ENCODE measurements at places on chromosomes 3 and 15.

DNA sequence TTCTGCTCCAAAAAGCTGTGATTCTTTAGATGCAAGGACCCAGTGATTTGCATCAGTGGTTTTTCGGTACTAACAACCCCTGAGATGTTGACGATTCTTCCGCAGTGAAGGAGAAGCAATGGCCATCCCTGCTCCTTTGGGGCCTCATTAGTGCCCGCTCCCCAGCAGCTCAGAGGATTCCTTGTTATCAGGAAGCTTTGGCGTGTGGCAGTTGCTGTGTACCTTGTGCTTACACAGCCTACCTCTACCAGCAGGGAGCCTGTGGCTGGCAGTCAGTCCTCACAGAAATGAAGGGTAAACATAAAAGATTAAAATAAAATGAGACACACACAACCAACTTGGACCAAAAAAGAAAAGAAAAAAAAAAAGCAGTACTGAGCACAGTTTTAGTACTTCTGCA lies 55.2 kb downstream of the CNTN3 start:
- DNase-seq, result no peak

DNA sequence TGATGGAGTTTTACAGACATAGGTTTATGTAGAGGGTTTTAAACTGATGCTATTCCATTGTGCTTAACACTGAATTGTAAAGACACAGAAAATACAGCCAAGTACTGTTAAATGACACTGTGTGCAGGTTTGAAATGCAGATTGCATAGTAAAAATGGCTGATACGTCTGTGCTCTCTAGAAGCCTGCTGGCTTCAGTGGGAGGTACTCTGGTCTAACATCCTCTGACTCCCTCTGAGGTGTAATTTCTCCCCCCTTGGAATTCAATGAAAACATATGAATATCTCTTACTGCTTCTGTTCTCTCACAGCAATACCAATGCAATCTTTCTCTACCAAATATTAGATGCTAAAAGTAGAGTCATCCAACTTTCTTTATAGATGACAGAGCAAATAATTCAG lies 176.6 kb downstream of the SLC9A9 start:
- DNase-seq, result no peak

GRCh38 chr3:32882603-32883025 lies 64.8 kb downstream of the TRIM71 start:
- no peak for DNase-seq

- no peak for DNase-seq
These were observed 67.2 kb downstream of the DHX30 start for GRCh38 chr3:47870156-47870555.

DNA sequence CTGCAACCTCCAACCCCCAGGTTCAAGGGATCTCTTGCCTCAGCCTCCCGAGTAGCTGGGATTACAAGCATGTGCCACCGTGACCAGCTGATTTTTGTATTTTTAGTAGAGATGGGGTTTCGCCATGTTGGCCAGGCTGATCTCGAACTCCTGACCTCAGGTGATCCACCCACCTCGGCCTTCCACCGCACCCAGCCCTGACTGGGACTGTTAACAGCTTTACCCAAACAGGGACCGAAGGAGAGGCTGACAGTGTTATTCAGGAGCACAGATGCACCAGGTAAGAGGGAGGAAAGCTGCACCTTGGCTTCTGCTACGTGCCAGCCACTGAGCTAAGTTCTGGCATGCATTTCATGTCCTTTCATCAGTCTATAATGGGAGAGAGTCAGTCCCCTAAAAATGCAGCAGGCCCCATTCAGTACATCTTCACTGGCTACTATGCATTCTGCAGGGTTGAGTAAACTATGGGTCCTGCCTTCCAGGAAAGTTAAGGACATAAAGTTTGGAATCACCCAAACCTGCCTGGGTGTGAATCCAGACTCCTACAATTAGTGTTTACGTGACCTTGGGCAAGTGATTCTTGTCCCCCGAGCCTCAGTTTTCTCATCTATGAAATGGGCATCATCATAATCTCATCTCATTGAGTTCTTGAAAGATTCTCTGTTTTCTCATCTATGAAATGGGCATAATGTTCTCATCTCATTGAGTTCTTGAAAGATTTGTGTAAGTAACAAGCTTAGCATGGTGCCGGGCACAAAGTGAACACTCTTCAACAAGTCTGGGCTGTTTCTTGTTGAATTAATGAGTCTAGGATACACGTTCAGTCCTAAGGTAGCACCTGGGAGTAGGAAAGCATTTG lies 82.2 kb downstream of the CPN2 start:
- no peak for DNase-seq

DNA sequence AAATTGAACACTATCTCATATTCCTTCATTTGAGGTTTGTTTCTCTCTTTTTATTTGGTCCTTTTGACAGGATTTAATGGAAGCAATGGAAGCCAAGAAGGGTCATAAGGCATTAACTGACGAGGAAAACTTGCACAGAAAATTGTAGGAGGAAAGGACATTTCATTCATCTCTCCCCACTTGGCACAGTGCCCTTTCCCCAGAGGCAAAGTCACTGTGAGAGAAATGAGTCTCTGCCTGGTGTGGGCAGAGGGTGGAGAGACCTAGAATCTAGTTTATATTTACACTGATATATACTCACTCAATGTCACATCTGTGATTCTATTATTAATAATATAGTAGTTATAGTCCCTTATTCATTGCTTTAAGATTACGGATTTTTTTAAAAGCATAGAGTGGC lies 324.6 kb upstream of the IL12A start:
- no peak for DNase-seq

DNA sequence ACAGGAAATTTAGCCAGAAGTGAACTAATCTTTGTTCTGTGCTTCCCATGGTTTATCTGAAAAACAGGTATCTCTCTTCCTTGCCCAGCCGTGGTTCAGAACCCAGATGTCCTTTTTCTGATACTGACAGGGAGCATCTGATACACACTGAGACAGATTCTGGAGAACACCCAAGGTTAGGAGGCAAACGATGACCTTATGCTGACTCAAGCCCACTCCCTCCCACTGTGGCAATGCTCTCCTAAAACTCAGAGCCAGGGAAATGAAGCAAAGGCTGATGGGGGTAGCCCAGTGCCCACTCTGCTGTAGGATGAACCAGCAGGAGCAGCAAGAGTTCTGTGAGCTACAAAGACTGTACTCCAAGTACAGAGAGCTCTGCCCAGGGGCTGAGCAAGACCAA lies 225.1 kb downstream of the NTRK3 start:
- DNase-seq, result no peak

Measured in NCI-H510A (cell line).